Omental fat pad (tissue), 4 donors: ENCODE measurements at places on chromosomes 7 and 10. TPM values are rescaled to one million over a fixed set of nuclear protein-coding genes. Genes with fewer than 3 reads are reported as not detected.

The CRTAC1 gene
- 0.93 TPM for total RNA-seq

The SLC26A5 gene
- not detected for total RNA-seq

The STEAP4 gene
- 47.9 TPM for total RNA-seq

The SGCE gene
- total RNA-seq, result 51.4 TPM

The FAM171A1 gene
- total RNA-seq, result 14.8 TPM

The THSD7A gene
- 12.3 TPM for total RNA-seq

DNA sequence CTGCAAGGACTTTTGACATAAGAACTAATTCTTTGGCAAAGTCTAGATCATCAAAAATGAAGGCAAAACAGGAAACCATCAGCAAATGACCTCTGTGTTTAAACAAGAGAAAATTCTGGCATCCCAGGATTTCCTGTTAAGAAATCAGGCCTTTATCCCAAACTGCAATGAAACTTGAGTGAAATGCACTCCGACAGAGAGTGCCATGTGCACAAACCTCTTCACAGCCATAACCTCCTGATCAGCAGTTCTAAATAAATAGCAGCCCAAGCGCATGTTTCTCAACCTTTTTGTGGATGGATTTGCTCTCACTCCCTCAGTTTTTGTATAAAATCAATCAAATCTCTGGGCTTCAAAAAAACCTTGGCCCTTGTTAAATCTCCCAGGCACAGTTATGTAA, 107.7 kb upstream of the EEPD1 start:
- DNase-seq, result no peak

GRCh38 chr7:84190016-84190705, 4.4 kb downstream of the SEMA3A start:
- DNase-seq, result no peak

- no peak for DNase-seq
These were observed 436 bp downstream of the GNB2 start for GRCh38 chr7:100673942-100674410.

GRCh38 chr10:48924988-48925387, 14.7 kb downstream of the LRRC18 start:
- no peak for DNase-seq

GRCh38 chr7:67809586-67809985, 813.0 kb downstream of the TYW1 start:
- DNase-seq, result no peak

- no peak for DNase-seq
These were observed 468.7 kb downstream of the RPS24 start for GRCh38 chr10:78502210-78502936.

DNA sequence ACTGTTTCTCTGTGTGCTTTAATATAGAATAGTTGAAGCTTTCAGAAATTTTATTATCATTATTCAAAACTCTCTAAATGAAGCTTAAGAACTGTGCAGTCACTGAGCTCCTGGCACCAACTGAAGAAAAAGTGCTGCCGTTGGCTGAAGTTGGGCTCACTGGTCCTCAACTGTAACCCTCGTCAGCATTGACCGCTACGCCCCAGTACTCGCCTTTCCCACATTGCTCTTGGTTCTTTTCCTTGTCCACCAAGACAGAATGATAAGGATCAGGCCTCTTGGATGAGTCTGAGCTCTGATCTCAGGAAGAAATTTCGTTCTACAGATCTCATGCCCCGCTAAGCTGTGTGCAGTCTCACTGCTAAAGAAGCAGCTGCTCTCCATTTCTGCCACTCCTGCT, 7.9 kb upstream of the TAF3 start:
- no peak for DNase-seq

DNA sequence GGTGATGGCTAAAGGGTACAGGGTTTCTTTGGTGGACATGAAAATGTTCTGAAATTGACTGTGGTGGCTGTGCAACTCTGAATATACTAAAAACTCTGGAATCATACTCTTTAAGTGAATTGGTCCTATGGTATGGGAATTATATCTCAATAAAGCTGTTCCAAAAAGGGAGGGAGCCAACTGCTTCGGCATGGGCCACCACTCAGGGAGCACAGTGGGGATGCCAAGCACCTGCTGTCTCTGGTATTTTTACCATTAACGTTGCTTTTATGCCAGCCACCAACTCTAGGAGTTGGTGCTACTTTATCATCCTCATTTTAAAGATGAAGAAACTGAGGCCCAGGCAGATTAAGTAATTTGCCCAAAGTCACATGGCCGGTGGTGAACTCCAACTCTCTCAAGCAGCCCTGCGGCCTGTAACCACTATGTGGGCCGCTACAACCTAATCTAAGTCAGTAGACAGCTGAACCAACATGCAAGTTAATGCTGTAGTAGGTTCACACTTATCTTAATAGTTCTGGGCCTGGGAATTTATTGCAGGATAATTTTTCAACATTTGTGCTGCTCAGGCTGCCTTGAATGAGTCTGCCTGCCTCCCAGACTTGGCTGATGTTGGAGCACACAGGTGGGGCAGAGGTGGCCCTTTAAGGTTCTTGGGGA, 20.8 kb downstream of the SH3PXD2A start:
- DNase-seq, result no peak

- no peak for DNase-seq
These were observed 6.1 kb downstream of the BICC1 start for GRCh38 chr10:58518775-58519174.

GRCh38 chr10:113335592-113335991, 217.3 kb upstream of the HABP2 start:
- DNase-seq, result no peak

DNA sequence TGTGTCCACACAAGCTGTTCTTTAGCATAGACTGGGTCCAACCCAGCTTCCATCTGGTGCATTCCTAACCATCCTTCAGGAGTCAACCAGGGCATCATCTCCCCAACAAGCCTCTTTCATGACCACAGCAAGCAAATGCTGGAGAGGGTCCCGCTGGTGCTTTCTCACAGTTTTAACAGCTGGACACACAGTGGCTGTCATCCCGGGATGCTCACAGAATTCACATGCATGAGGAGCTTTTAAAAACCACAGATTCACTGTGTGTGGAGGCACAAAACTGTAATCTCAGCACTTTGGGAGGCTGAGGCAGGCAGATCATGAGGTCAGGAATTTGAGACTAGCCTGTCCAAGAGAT, 6.4 kb upstream of the CYP3A7 start:
- no peak for DNase-seq
